Fibroblast of skin of left biceps (primary cell): ENCODE measurements at places on chromosomes 4 and X.

GRCh38 chr4:15167743-15168142 is 165.5 kb downstream of the CPEB2 start:
- DNase-seq: no peak

DNA sequence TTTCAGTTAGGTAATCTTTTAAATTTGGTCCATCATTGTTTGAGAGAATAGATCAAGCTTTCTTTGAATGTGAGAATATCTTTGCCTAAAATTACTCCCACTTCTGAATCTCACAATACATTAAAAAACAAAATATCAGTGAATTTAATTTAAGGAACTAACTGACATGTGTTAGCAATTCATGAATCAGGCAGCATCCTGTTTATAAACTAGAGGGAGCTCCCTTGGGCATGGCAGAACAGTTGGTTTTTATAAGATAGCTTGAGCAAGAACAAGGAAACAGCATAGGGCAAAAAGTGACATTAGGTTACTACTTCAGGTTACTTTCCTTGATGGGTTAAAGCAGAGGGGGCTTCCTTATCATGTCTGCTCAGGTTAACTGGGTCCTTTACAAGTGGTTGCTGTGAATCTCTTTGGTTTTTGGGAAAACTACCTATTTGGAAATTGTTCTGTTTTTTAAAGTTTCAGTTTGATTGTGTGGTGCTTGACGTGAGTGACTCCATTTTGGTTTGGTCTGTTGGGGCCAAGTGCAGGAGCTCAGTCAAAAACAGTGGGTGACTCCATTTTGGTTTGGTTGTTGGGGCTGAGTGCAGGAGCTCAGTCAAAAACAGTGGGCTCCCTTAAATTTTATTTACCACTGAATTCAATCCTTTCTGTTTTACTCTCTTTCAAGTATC is 68.0 kb downstream of the PPEF2 start:
- DNase-seq: no peak

DNA sequence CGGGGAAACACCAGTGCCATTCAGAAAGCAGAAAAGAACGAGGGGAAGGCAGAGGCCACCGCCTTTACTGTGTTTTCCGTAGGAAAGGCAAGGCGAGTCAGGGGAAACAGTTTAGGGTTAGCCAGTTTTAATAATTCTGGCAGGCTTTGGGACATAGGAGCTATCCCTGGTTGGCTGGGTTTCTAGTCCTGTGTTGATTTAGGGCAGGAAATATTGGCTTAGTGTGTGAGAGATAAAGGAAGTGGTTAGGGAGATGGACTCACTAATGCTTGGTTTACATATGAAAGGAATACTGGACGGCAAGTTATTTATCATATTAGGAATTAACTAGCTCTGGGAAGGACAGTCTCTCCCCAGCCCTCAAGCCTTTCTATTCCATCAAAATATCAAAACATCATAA is 53.1 kb downstream of the SYNPO2 start:
- no peak for DNase-seq

- DNase-seq: no peak
Observed at GRCh38 chr4:141657550-141658250, 21.3 kb downstream of the IL15 start.

DNA sequence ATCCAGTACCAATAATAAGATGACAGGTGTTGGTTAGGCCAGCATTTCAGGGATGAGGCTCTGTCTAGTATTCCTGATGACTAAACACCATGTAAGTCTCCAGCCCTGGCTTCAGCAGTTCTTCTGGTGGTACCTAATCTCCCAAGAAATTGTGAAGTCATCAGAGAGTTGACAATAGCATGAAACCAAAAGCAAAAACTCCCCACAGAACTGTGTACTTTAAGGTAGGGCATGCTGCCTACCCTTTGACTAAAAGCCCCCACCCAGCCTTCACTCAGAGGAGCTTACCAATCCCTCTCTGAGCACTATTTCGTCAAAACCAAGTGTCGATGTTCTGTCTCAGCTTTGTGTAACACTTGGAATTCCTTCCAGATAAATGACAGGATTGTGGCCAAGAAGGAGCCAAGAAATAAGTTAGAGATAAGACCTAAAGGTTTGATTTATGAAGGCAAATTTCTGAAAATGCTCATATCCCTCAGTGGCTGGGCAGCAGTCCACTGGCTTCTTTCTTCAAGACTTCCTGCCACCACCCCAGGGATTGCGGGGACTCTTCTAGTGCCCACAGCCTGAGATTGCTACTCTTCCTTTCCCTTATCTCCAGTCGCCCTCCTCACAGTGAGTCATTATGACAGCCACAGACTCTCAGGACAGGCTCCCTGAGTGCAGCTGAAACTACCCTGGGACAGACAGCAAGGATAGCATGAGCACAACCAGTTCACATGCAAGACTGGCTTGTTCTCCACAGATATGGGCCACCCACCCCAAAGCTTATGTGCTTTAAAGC is 67.3 kb upstream of the LHFPL1 start:
- DNase-seq: no peak

DNA sequence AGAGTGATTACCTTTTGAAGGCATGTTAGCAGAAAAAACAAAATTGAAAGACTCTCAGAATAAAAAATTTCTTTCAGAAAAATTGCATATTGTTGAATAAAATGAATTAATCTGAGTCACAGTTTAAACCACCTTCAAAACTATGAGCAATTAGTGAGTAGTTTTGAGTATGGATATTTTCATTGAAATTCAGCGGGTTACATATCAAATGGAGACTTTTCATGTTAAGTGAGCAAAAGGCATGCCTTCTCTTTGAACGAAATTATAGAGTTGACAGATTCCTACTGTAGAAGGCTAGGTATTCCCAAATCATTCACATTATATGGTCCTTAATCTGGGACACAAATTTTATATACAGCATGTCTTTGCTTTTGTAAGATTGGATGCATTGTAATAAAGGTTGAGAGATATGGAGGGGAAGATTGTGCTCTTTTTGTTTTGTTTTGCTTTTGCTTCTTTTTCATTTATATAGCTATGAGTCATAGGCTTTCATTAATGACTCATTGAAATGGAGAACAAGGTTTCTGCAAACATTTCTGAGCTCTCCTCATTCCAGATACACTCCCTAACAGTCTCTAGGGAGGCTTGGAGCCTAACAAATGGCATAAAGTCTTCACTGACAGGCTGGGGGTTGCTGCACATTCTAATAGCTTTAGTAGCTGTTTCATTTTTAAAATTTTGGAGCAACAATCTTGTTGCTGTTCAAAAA is 21.6 kb downstream of the PCDH18 start:
- DNase-seq: peak; percentile 97

DNA sequence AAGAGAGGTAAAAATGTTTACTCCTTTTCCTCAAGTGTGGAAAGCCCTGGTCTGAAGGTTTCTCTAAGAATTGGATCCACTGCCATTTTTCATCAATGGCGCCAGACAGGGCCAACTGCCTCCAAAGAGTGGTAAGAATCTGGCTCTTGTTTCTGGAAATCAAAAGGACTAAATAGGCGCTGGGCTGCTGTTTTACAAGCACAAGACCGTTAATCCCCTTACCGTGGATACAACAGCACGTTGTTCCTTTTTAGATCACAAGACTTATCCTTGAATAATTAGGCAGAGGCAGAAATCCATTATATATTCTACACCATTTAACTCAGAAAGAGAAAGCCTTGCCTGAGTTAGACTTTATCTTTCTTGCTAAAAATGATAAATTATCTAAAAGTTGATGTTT is 10.6 kb downstream of the CLTRN start:
- no peak for DNase-seq

DNA sequence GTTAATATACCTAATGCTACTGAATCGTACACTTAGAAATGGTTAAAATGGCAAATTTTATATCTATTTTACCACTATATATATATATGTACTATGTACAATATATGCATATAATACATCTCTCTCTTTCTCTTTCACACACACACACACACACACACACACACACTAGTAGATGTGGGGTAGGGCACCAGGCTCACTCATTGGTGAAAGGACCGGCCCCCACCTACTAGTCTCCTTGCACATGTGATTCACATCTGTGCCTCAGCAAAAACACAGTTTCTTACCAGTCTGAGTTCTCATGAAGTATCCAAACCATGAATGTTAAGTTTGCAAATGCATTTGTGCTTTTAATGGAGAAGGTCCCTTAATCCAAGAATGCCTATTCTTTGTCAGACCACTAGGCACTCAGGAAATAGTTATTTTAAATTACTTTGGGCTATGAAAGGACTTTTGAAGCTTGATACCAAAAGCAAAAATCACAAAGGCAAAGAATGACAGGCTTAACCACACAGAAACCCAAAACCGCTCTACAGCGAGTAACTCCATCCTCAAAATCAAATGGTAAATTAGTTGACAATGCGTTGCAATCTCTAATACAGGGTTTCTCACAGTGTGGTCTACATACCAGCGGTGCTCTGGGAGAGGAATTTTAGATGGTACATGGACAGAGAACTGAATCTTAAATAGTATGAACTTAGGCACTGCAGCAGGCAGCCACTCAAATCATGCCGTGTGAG is 5.8 kb downstream of the TSC22D3 start:
- no peak for DNase-seq

- DNase-seq: peak; percentile 2
Observed at GRCh38 chrX:71652405-71652804, 14.9 kb upstream of the LOC101059915 start.

DNA sequence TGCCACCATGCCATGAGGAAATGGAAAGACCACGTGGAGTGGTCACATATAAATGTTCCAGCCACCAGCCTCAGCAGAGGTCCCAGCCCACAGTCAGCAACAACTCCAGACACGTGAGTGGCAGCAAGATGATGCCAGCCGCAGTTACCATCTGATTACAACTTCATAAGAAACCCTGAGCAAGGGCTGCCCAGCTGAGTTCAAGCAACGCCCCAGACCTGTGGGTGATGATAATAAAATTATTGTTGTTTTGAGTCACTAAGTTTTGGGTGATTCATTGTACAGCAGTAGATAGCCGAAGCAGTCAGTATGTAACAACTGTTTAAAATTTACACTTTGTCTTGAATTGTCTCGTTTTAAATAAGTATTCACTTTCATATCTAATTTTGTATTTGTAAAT is 5.8 kb upstream of the CCNG2 start:
- DNase-seq: no peak

- DNase-seq: no peak
Observed at GRCh38 chrX:6783912-6784311, 249.0 kb upstream of the VCX3A start.

DNA sequence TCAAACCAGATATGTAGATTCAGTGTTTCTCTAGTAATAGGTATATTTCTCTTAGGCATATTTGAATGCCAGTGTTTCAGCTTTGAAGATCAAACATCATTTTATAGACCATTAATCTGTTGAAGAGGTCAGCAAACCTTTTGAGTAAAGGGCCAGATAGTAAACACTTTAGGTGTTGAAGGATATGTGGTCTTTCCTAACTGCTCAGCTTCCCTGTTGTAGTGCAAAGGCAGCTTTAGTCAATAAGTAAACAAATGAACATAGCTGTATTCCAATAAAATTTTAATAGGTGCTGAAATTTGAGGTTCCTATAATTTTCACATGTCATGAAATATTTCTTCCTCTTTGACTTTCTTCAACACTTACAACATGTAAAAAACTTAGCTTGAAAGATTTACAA is 201.6 kb downstream of the ADGRL3 start:
- no peak for DNase-seq

GRCh38 chr4:14272206-14272605 is 644.7 kb upstream of the BOD1L1 start:
- no peak for DNase-seq

DNA sequence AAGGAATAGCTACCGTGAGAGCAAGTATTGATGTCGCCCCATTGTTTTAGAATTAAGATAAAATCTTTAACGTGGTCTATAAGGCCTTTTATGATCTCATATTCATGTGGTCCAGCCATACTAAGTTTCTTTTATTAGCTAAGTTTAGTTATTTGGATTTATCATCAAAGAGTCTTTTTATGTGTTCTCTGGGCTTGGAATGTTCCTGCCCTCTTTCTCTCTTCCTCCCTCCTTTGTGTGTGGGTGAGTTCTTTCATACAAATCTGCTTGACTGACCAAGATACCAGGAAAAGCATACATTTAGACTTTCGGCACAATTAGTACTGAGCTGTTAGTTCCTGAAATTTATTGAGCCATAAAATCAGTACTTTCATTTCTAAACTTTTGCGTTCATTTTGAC is 11.3 kb downstream of the TDO2 start:
- DNase-seq: no peak

DNA sequence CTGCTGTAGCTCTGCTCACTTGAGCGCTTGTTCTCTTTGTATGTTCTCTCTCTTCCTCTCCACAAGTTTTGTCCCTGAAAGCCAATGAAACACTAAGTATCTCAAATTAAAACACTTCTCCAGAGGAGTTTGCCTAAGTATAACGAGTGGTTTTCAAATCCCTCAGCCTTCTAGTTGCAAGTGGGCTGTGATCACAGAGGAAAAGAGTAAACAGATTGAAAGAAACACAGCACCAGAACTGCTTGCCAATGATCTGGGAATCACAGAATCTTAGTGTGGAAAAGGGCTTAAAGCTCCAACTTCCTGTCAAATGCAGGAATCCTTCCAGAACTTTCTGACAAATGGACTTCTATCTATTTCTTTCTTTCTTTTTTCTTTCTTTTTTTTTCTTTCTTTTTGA is 4.8 kb upstream of the PRSS12 start:
- DNase-seq: no peak

GRCh38 chrX:70168238-70169188 is 8.8 kb upstream of the DGAT2L6 start:
- peak; percentile 21 for DNase-seq

DNA sequence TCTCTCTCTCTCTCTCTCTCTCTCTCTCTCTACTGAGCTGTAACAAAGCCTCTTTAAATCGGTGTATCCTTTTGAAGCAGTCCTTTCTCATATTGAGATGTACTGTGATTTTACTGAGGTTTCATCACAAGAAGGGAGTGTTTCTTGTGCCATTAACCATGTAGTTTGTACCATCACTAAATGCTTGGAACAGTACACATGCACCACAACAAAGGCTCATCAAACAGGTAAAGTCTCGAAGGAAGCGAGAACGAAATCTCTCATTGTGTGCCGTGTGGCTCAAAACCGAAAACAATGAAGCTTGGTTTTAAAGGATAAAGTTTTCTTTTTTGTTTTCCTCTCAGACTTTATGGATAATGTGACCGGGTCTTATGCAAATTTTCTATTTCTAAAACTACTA is 37.2 kb downstream of the HPF1 start:
- no peak for DNase-seq

- DNase-seq: no peak
Observed at GRCh38 chrX:44570522-44570921, 27.9 kb upstream of the FUNDC1 start.

GRCh38 chrX:69293776-69294601 is 128.7 kb upstream of the PJA1 start:
- no peak for DNase-seq

DNA sequence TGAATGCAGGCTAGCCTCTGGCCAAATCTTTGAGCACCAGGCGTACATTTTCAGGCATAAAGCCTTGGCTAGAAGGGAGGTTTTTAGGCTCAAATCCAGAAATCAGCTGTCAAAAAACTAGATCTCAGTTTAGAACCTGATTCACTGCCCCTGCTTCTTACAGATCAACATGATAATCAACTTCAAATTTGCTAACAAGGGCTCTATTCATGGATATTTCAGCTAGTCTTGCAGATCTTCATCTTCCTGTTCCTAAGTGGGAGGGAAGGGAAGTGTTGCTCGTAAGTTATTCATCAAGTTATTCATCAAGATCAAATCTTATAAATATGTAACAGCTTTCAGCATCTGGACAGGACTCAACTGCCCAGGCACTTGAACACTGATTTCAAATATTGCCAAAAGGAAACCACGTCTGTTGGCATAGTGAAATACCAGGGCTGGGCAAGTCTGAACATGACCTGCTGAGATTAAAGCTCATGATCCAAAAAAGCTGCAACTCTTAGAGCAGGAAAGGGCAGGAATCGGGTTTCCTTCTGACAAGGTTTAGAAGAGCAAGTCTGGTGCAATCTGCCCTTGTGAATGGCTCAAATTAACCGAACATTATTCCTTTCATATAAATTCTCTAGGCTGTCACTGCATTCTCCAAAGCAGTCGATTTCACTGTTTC is 200.3 kb downstream of the PDGFC start:
- DNase-seq: no peak
